Kidney (tissue), 22 donors: ENCODE measurements at places on chromosomes 2 and 18. TPM values are rescaled to one million over a fixed set of nuclear protein-coding genes. Genes with fewer than 3 reads are reported as not detected.

MAP3K20 gene
- polyA plus RNA-seq, result 3.9 TPM

CRYGD gene
- not detected for polyA plus RNA-seq

CYB5A gene
- polyA plus RNA-seq, result 1,143 TPM

G6PC2 gene
- not detected for polyA plus RNA-seq

DNAH7 gene
- polyA plus RNA-seq, result 3.8 TPM

- H3K27me3 ChIP-seq, result peaks cover 6% of the 10 kb centered on the region
- peak within 1 kb of the TSS; percentile 97 for H3K27ac ChIP-seq
- H3K4me1 ChIP-seq, result peaks cover 32% of the 10 kb centered on the region
- no peak for DNase-seq
These were observed at the start of gene CYS1 for GRCh38 chr2:10079870-10080535. TSS of gene CYS1 (minus strand) at chr2:10080411. CDS start at chr2:10080223, 188 bp downstream.

DNA sequence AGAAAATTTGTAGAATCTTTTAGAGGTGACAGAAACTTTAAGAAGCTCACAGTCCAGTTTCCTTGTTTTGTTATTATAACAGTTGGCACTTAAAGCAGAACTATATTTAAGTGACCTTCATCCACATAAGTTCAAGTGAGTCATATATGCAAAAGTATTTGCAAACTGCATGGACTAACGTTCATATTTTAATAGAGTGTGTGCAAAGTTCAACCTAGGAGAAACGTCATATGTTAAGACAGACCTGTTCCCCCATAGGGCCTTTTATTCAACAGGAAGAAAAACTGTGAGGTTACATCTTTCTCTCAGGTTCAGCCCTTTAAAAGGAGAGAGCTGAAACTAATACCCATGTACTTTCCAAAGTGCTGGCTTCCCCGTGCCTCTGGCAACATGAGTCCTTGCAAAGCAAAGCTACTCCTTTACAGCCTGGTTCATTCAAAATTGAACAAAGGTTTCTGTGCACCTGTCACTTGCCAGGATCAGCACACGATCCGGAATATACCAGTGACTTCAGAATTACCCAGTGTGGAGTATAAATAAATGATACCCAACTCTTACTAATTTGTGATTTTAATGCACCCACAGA is 280.0 kb upstream of the RAB12 start:
- H3K27ac ChIP-seq, result no peak overlapping the region
- H3K4me3 ChIP-seq, result no peak overlapping the region
- peak; percentile 6 for DNase-seq
- H3K27me3 ChIP-seq, result no peaks in the 10 kb centered on the region

- no peak overlapping the region for H3K27ac ChIP-seq
- peaks cover 4% of the 10 kb centered on the region for H3K4me1 ChIP-seq
- no peaks in the 10 kb centered on the region for H3K36me3 ChIP-seq
- no peak for DNase-seq
These were observed 26.7 kb upstream of the ACTR3 start for GRCh38 chr2:113863144-113863543.

- H3K4me3 ChIP-seq, result no peak overlapping the region
- H3K27ac ChIP-seq, result no peak overlapping the region
- H3K36me3 ChIP-seq, result no peaks in the 10 kb centered on the region
- no peak for DNase-seq
- H3K4me1 ChIP-seq, result no peaks in the 10 kb centered on the region
These were observed 35.1 kb upstream of the SLC14A2 start for GRCh38 chr18:45580127-45580526.

DNA sequence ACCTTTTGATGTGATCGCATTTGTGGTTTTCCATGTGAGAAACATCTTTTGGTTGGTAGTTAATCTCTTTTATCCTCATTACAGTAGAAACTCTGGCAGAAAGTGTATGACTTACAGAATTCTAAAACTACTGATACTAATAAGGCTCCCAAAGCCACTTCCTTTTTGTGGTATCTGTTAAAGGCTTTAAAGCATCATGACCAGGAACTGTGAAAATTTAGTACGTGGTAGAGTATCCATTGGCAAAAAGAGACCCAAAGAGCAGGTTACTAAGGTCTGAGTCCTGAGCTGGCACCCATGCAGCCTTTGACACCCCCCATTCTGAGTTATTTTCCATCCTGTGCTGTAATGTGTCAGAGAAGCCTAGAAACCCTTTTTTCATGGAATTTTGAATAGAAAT is 94.5 kb downstream of the DPP4 start:
- H3K27me3 ChIP-seq, result no peaks in the 10 kb centered on the region
- no peaks in the 10 kb centered on the region for H3K36me3 ChIP-seq
- H3K4me1 ChIP-seq, result no peaks in the 10 kb centered on the region
- no peak for DNase-seq
- H3K27ac ChIP-seq, result no peak overlapping the region

GRCh38 chr2:38754506-38754905 is 3.3 kb upstream of the SRSF7 start:
- H3K27ac ChIP-seq, result no peak overlapping the region
- peak overlapping the region; percentile 19 for H3K4me3 ChIP-seq
- H3K36me3 ChIP-seq, result no peaks in the 10 kb centered on the region
- H3K4me1 ChIP-seq, result no peaks in the 10 kb centered on the region

DNA sequence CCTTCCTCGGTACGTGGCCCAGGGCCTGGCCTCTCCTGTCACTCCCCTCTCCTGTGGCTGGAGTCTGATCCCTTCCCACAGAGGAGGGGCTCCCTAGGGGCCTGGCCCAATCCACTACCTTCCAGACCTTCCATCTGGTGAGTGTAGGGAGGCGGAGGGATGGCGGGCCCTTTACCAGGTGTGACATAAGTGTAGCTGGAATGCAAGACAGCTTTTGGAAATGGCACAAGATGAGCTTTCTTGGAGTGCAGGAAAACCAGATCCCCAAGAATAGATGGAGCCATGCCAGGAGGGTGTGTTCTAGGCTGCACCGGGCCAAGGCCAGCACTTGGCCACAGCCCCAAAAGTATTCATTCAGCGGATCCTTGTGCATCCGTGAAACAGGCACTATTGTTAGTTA is 30.1 kb downstream of the IGFBP5 start:
- H3K27me3 ChIP-seq, result no peaks in the 10 kb centered on the region
- DNase-seq, result no peak
- H3K36me3 ChIP-seq, result no peaks in the 10 kb centered on the region
- H3K4me3 ChIP-seq, result no peak overlapping the region

DNA sequence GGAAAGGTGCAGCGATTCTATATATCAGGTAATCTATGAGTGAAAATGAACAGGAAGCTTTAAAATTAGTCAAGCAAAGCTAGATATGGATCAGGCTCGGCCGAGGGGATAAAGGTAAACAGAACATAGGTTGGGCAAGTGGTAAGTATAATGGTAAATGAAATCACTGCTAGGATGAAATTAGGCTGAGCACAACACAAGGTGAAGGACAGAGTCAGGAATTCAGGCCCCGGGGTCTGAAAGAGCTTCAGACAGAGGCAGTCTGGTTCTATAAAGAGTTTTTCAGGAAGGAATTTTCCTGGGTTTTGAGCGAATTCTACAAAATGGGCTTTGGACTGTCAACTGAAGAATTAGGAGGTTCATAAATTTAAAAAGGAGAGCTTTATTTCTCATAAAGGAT is 513.2 kb upstream of the CDH2 start:
- H3K4me1 ChIP-seq, result no peaks in the 10 kb centered on the region
- no peaks in the 10 kb centered on the region for H3K36me3 ChIP-seq
- no peak overlapping the region for H3K4me3 ChIP-seq
- no peak overlapping the region for H3K27ac ChIP-seq
- no peaks in the 10 kb centered on the region for H3K27me3 ChIP-seq

DNA sequence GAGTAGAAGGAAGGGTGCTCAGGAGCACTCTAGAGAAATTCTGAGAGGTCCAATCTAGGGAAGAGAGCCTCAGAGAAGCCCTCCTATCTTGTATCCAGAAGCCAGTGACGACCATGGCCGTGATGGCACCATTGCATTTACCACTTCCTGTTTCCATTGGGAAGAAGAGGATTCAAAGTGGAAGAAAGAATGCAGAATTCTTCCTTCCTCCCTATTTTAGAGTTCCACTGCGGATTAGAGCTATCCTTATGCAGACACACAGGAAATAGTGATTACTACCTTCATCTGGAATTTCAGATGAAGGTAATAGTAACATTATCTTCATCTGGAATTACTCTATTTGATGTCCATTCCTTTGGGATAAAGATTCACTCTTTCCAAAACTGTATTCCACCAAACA is 45.6 kb upstream of the PCBP1 start:
- H3K4me3 ChIP-seq, result no peak overlapping the region
- no peaks in the 10 kb centered on the region for H3K4me1 ChIP-seq
- H3K27ac ChIP-seq, result no peak overlapping the region
- no peaks in the 10 kb centered on the region for H3K27me3 ChIP-seq
- peaks cover 7% of the 10 kb centered on the region for H3K36me3 ChIP-seq

DNA sequence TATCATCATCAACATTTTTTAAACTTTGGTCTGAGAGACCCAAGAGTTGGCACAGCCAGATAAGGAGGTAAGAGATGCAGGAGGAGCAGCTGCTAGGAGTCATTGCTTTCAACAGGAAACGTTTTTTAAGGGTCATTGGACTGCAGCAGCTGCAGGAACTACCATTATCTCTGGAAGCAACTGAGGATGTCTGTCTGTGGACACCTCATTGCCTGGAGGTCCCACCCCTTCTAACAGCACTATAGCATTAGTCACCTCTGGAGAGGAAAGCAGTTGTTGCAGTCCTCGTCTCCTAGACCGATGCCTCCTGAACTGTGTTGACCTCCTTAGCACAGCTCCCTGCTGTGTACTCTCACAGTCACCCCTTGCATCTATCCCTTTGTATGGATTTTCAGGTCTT is 21.5 kb upstream of the FSHR start:
- no peak overlapping the region for H3K27ac ChIP-seq
- H3K4me3 ChIP-seq, result no peak overlapping the region
- no peaks in the 10 kb centered on the region for H3K27me3 ChIP-seq
- no peaks in the 10 kb centered on the region for H3K36me3 ChIP-seq
- no peaks in the 10 kb centered on the region for H3K4me1 ChIP-seq

GRCh38 chr2:99088017-99088416 is 53.5 kb upstream of the C2orf15 start:
- H3K36me3 ChIP-seq, result no peaks in the 10 kb centered on the region
- no peaks in the 10 kb centered on the region for H3K27me3 ChIP-seq
- H3K27ac ChIP-seq, result no peak overlapping the region
- no peaks in the 10 kb centered on the region for H3K4me1 ChIP-seq
- no peak overlapping the region for H3K4me3 ChIP-seq
- DNase-seq, result no peak

DNA sequence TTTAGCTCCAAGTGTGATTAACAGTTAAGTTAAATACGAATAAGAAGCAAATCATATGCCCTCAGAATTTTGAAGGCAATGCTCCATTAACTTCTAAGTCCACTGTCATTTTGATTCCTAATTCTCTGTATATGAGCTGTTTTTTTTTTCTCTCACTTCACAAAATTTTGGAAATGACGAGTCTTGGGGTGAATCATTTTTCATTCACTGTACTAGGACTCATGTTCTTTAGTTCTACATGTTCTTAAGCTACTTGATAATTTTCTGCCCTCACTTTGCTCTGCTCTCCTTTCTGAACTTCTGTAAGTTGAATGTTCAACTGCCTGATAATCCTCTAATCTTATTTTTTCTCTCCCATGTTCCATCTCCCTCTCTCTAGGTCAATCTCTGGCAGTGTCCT is 141.0 kb downstream of the THADA start:
- DNase-seq, result no peak
- no peaks in the 10 kb centered on the region for H3K36me3 ChIP-seq
- no peak overlapping the region for H3K27ac ChIP-seq
- H3K4me1 ChIP-seq, result peaks cover 55% of the 10 kb centered on the region
- no peak overlapping the region for H3K4me3 ChIP-seq

DNA sequence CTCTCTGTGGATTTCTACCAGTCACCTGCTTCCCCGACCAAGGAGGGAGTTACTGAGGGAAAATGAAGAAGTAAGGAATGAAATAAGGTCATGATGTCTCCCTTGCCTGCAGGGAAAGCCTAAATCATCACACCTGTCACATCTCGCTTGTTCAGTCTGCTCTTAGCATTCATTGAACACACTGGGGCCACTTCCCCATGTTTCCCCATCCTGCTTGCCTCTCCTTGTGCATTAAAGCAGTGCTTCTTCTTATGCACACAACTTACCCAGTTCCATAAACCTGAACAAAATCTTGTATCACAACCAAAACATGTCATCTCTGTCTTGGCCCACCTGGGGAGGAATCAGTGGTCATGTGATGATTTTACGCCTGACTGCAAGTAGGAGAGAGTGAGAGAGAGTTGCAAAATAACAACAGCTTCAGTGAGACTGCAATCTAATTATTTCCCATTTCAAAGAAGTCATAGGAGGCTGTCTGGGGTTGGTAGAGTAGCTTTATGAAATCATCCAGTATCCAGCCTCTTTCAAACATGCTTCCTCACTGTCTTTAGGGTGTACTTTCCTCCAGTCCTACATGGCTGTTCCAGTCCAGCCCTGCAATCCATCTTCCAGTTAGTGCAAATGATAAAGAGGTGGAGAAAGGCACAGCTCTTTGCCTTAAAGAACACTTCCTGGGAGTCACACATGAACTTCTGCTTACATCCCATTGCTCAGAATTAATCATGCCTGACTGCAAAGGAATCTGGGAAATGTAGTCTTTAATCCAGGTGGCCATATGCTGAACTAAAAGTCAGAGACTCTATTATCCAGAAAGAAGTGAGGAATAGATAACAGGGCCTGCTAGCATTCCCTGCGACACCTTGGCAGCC is 220.1 kb downstream of the HAUS1 start:
- no peaks in the 10 kb centered on the region for H3K36me3 ChIP-seq
- H3K27ac ChIP-seq, result no peak overlapping the region
- DNase-seq, result no peak
- no peak overlapping the region for H3K4me3 ChIP-seq

GRCh38 chr2:45070113-45070652 is 60.9 kb upstream of the SIX2 start:
- DNase-seq, result peak; percentile 89
- no peaks in the 10 kb centered on the region for H3K27me3 ChIP-seq
- H3K4me1 ChIP-seq, result no peaks in the 10 kb centered on the region
- H3K4me3 ChIP-seq, result no peak overlapping the region
- H3K36me3 ChIP-seq, result no peaks in the 10 kb centered on the region
- no peak overlapping the region for H3K27ac ChIP-seq

GRCh38 chr2:25050128-25050527 is 8.3 kb downstream of the EFR3B start:
- H3K27me3 ChIP-seq, result no peaks in the 10 kb centered on the region
- no peaks in the 10 kb centered on the region for H3K36me3 ChIP-seq
- DNase-seq, result no peak
- no peak overlapping the region for H3K27ac ChIP-seq
